NCI-H1417 treated with DMSO at 0.1 percent for 48 hours (cell line): ENCODE measurements at places on chromosomes 13 and 19.

GRCh38 chr13:33369073-33369472 is 83.5 kb upstream of the STARD13 start:
- no peak for DNase-seq

- no peak for DNase-seq
Observed at GRCh38 chr19:14530005-14530348, 583 bp downstream of the TECR start.

GRCh38 chr13:101785858-101786257 is 333.4 kb downstream of the ITGBL1 start:
- DNase-seq: peak; percentile 50

- no peak for DNase-seq
Observed at GRCh38 chr13:28220166-28220565, 81.8 kb downstream of the PAN3 start.

- DNase-seq: no peak
Observed at GRCh38 chr19:17766543-17767131, 15.4 kb downstream of the FCHO1 start.

GRCh38 chr13:30019648-30020626 is 169.5 kb upstream of the UBL3 start:
- DNase-seq: no peak

- DNase-seq: no peak
Observed at GRCh38 chr13:106063591-106064313, 471.7 kb downstream of the EFNB2 start.

DNA sequence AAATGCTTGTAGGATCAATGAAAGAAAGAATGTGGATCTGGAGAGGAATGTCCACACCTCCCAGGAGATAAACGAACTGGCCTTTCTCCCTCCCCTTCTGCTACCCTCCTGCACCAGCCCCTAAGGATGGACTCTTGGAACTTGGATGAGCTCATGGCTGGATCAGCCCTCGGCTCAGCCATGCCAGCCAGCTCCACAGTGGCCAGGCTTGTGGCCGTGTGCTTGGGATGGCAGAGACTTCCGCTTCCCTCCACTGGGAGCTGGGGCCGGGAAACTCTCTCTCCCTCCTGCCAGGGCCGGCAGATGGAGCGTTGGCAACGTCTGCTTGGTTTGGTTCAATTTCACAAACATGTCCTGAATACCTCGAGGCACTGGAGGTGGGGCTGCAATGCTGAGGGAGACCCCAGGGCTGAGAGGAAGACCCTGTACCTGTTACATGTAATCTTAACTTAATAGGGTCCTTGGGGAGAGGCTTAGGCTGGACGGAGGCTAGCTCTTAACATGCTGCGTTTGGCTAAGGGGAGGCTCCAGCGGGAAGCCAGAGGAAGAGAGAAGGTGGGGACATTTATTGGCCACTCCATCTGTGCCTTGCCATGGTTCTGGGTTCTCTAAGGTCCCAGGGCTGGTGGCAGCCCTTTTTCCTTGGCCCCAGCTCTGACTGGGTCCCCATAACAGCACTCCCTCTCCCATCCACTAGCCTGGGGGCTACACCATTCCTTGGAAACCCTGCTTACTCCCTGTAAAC is 152.5 kb downstream of the IER2 start:
- DNase-seq: no peak
